ENCODE measurements at places on chromosomes 3 and 15.

DNA sequence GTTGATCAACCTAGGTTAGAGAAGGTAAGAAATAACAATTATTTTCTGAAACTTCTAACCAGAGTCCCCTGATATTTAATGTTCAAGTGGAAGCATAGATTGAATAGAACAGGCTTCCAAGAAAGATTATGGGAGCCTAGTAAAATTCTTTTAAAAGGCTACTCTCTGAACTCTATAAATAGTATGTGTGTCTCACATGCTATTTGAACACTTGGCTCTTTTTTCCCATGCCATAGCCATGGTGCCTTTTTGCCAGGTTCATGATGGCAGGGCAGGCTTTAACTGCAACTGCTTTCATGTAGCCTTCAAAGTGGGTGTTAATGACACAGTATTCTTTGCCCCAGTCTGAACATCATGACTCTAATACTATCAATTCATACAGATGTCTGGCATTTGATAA is 22.9 kb upstream of the STRIT1 start:
- no peak for DNase-seq

- DNase-seq = no peak
Measured at GRCh38 chr3:73380735-73381532, 243.8 kb downstream of the PDZRN3 start.

DNA sequence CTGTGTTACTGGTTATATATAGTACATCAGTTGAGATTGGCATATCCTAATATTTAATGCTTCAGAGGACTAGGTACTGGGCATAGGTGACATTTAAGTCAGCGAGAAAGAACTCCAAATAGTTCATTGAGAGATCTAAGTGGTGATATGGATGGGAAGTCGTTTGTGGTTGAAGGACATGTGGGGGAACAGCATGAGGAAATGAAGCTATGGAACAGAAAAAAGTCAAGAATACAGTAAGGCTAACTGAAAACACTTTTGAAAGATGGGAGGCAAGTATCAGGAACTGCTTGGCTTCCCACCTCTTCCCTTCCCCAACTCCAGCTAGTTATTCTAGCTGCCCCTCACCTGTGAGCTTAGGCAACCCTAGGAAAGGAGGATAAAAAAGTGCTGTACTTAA is 3.7 kb upstream of the MYO5A start:
- DNase-seq = no peak

DNA sequence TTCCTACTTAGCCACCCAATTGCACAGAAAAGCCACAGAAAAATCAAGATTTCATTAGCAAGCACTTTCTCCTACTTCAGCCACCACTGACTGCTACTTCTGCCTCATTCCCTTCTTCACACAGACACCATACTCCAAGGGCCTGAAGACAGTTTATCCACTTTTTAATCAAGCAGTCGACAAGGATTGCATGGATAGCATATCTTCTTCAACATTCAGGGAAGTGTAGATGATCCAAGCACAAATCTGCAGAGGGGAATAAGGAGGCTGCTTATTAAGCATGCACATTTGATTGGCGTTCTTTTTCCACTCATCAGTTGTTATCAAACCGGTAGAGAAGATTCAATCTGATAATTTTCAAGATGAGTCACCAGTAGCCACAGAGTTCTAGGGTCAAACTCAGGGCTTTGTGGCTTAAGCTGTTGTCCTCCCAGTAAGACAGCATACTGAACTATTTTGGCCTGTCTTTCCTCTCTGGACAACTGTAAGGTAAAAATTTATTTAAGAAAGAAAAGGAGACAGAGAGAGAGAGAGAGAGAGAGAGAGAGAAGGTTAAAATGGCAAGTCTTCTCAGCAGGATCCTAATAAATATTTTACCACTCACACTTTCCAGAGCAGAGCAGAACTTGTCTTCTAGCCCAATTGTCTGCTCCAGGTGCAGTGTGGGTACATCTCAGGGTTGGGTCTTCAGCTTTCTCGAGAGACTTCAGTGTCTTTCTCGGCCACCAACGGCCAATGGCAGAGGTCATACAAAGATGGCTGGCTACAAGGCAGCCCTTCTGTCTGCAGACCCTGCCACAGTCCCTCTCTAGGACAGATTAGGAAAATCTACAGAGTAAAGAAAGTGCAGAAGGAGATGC is 80.6 kb upstream of the BHLHE40 start:
- no peak for DNase-seq

DNA sequence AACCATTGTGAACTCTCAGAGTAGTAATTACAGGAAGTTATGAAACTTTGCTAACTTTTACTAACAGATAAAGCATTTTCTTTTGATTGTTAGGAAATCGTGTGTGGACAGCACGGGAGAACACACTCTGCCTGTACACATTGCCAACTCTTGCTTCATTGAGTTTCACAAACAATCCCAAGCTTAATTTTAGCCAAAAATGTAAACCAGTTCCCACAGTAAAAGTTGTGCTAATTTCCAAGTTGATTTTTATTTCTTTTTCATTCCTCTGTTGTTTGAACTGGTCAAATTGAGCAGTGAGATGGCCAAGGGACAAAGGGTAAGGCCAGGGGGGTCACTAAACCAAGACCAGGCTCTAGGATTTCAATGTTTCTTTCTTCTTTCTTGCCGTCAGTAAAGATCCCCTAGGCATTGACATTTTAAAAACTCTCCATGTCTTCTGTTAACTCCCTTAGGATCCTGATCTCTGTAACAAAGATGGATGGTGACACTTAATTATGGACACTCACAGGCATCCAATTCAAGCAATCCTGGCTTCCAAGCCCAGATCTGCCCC is 414.9 kb downstream of the RBMS3 start:
- no peak for DNase-seq

- DNase-seq = no peak
Measured at GRCh38 chr3:7309641-7310102, 448.8 kb downstream of the GRM7 start.

- peak; percentile 35 for DNase-seq
Measured at GRCh38 chr15:90388462-90389380, 679 bp downstream of the IQGAP1 start.

DNA sequence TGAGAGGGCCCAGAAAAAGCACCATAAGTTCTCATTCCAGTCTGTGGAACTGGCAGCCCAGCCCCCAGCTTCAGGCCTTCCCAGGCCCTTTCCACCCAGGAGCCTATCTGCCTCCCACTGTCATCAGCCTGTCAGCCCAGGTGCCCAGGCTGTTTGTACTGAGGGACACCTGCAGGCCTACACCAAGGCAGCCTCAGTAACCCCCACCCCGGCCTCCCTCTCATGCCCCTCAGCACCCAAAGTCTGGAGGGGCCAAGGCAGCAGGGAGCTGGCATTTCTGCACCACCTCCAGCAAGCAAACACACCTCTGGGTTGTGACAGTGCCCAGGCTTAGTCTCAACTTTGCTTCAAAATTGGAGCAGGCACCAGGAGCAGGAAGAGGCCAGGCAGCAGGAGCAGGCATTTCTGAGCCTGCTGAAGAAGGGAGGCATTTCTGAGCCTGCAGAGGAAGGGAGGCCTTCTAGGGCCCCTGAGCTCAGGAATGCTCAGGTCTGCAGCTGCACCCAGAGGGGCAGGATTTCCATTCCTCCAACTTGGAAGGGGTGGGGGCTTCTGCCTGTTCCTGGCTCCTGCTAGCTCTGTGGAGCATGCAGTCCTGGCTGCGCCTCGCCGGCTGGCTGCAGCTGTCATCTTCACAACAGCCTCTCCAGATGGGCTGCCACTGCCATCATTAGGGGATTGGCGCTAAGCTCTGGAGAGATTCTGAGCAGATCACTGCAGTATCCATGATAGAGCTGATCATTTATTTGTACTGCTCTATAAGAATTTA is 396.1 kb downstream of the UNC13C start:
- no peak for DNase-seq

DNA sequence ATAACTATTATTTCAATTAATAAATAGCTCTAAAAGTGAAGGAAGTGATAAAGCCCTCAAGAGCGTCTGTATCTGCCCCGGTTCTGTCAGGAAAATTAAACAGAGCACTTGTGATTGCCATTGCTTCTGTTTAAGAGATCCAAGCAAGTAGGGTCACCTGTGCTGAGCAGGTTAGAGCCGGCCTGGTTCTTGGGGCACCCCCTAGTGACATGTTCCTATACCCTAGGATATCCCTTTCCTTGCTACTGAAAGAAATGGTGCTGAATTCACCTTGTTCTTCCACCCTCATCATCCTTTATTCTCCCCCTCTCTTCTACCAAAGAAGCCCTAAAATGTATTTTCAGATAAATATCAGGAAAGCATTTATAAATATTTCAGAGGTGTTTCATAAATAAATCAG is 323.5 kb downstream of the RORA start:
- DNase-seq = no peak

DNA sequence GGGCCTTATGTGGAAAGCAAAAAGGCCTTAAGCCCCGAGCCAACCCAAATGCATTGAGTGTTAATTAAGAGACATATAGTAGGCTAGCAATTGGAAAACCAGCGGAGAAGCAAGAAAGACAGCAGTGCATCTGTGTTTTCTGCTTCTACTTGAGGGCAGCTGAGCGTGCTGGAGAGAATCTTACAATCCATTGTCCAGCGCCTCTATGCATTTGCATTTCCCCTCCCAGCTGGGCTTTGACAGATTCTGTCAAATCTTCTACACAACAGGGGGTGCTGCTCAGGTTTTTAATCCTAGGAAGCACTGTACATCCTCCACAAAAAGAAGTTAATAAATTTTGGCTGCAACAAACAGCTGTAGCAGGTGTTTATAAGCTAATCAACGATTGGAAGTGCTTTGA is 23.9 kb downstream of the SSR3 start:
- DNase-seq = no peak

- no peak for DNase-seq
Measured at GRCh38 chr3:138205527-138205926, 18.4 kb downstream of the ARMC8 start.

DNA sequence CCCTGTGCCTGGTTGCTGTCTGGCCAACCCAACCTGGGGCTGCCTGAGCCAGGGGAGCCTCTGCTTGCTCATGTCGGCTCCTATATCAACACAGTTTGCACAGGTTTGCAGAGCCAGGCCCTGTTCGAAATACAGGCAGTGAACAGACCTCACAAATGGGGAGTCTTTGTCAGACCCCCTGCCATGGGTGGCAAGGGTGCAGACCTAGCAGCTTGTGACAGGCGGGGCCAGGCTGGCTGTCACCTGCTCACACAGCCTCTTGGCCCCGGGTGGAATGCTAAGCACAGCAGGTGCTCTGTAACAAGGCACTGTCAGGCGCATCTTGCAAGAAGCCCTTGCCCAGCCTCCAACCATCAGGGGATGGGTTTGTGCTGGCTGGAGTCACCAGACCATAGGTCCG is 47.3 kb downstream of the BDH1 start:
- DNase-seq = peak; percentile 14

DNA sequence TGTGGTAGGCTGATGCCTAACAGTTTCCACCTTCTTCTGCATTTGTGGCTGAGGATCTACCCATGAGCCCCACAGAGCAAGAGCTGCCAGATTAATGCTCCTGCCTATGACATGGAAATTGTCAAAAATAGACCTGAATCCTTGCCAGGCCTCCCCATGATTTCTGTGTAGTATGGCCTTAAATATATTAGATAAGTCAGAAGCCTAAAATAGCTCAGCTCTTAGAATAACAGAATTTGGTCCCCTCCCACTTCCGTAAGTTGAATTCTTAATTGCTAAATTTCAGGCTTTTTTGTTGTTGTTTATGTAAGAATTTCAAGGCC is 129.0 kb downstream of the SERPINI1 start:
- DNase-seq = no peak

DNA sequence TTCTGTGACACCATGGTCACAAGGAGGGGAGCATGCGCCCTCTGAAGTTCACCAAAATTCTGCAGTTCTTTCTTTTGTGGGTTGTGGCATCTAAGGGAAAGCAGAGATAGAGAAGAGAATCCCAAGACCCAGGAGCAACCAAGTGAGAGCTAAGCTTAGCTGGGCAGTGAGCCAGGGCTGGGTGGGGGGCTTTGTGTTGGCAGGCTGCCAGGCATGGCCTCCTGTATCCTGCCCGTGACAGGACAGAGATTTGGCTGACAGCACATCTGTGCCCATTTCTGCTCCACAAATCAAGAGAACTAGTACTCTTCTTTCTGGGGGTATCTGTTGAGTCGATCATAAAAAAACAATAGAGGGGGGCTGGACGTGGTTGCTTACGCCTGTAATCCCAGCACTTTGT is 66.2 kb downstream of the NMNAT3 start:
- DNase-seq = no peak

GRCh38 chr3:151871639-151872468 is 1.6 kb upstream of the SUCNR1 start:
- DNase-seq = no peak

GRCh38 chr3:71753701-71754609 is at the start of gene GPR27:
Gene GPR27 (plus strand): TSS chr3:71753855. CDS start chr3:71754050, 195 bp downstream.
- no peak for DNase-seq

DNA sequence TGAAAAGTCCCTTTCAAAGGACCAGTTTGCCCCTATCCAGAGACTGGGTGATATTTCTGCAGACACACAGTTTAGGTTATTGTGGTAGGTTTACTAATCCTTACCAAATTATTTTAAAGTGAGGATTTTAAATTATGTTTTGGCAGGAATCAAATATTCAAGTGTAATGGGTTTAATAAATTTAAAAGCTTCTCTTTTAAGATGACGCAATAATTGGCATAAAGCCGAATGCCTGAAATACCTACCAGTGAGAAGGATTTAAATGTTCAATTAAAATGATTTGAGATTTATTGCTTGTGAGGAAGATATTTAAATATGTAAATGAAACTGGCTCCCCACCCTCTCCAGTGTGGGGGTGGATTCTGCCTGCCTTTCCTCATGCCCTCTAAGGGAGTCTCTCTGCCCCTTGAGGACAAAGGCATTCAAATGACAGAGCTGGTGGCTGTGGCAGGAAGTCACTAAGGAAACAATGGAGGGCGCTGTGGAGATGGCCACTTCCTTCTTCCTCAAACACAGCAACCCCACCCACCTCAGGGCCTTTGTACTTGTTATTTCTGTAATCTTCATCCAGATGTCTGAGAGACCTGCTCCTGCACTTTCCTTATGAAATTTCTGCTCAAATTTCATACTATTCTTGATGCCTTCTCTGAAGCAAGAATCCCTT is 131.7 kb downstream of the TNIK start:
- peak; percentile 28 for DNase-seq

DNA sequence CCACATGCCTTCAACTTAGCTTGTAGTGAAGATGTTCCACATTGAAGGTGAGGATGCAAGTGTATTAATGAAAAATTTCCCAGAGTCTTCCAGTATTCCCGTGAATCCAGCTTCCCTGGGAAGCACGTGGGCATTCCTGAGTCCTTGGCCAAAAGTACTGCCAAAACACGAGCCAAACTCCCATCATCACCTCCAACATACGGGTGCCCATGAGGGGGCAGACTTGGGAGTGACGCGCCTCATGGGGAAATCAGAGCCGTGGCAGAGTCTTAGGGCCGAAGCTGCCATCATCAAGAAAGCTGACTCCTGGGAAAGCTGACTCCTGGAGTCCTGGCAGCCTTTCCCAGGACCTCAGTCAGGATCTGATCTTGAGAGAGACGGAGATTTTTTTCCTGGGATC is 20.1 kb upstream of the TM2D3 start:
- no peak for DNase-seq

DNA sequence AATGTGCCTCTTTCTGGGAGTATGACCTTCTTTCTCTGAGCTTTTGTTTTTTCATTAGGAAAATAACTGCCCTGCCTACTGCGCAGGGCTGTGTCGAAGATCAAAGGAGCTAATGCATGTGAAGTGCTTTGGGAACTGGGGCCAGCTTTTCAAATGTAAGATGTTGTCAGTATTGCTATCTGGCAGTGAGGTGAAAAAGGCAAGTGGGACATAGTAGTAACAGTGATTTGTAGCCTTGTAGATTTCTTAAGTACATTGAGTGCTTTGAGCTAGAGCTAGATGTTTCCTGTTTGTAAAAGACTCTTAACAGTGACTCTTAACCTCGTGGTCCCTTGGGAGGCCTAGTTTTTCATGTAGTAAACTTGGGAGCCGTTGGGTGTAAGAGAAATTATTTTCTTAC is 126.5 kb downstream of the ECT2 start:
- peak; percentile 20 for DNase-seq

- DNase-seq = no peak
Measured at GRCh38 chr15:56341201-56341600, 24.0 kb upstream of the TEX9 start.
